ENCODE measurements at places on chromosomes 1 and 21. TPM values are rescaled to one million over a fixed set of nuclear protein-coding genes. Genes with fewer than 3 reads are reported as not detected.

DNA sequence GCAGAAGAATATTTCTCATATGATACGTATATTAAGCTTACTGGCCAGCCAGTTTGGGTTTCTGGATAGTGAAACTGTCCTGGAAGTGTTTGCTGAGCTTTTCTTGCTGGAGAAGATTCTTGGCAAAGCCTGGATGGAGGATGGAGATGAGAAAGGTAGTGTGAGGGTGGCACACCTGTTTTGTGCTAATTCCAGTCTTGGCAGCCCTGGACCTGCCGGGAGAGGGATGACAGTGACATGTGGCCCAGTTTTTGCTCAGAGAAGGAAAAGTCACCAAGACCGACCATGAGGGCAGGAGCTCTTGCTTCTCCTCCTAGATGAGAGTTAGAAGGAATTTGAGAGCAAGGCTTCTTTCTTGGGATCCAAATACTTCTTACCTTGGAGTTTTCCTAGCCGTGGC, 34.1 kb downstream of the DOP1B start:
- DNase-seq: no peak

DNA sequence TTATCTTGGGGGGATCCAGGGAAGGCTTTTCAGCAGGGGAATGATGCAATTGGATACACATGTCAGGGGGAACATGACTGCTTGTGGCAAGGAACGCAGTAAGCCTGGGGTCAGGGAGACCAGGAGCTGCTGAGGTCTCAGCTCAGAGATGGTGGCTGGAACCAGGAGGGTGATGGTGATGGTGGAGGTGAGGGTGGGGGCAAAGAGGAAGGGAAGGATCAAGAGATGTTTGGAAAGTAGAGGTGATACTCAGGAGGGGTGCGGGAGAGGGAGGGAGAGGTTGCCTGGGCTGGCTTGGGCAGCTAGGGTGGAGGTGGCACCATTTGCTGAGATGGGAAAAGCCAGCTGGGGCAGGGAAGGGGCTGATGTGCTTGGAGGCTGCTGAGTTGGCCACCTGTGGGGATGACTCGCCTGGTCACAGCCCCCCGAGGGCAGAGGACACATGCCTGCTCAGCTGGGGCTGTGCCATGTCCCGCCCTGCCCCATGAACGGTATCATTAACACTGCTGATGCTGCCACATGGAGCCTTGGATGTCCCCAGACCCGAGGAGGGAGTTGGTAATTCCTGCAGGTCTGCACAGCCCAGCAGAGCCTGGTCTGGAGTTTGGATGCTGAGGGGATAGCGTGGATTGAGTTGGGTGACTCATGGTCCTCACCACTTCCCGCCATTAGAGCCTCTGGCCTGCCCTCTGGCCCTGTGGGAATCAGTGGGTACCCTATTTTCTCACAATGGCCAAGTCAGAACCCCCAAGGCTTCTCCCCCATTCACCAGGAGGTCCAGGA, 6.3 kb upstream of the PADI1 start:
- DNase-seq: no peak

DNA sequence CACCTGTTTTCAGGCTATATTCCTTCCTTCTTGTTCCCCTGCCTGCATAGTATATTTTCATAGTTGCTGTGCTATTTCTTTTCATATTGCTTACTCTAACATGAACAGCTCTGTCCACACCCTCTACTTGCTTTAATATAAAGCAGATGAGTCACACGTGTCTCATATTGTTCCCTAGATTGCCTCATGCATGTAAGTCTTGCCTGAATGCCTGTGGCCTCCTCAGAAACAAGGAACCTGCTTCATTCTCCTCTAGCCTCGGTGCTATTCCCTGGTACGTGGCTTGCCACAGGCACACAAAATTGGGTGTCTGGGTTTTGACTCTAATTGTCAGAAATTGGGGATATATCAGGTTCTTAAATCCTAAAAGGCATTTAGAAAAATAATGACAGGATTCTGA, 16.5 kb upstream of the PKP1 start:
- peak; percentile 60 for DNase-seq

DNA sequence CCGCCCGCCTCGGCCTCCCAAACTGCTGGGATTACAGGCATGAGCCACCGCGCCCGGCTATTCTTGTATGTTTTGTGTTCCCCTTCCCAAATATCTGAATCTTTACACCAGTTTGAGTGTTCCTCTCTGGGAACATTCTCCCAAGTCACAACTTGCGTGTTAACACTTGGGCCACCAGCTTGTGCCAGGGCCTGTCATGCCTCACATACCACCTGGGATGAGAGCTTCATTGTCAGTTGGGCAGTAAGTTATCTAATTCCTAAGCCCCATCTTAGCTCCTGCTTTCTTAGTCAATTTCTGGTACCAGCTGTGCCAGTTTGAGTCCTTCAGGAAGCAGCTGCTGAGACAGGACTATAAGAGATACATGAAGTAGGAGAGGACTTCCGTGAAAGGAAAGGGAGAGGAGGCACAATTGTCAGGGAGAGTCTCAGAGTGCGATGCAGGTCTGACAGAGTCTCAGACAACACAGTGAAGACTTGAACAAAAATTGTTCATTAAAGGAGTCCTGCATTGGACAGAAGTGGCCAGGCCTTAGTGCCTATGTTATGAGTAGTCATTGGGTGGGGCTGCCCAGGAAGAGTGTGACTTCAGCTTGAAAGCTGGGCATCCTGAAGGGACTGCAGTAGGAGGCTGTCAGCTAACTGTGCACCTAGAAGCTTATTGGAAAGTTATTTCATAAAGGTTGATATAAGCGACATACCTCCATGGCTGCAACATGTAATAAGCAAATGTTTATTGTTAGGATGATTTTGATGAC, 17.3 kb downstream of the ZFYVE9 start:
- DNase-seq: no peak

DNA sequence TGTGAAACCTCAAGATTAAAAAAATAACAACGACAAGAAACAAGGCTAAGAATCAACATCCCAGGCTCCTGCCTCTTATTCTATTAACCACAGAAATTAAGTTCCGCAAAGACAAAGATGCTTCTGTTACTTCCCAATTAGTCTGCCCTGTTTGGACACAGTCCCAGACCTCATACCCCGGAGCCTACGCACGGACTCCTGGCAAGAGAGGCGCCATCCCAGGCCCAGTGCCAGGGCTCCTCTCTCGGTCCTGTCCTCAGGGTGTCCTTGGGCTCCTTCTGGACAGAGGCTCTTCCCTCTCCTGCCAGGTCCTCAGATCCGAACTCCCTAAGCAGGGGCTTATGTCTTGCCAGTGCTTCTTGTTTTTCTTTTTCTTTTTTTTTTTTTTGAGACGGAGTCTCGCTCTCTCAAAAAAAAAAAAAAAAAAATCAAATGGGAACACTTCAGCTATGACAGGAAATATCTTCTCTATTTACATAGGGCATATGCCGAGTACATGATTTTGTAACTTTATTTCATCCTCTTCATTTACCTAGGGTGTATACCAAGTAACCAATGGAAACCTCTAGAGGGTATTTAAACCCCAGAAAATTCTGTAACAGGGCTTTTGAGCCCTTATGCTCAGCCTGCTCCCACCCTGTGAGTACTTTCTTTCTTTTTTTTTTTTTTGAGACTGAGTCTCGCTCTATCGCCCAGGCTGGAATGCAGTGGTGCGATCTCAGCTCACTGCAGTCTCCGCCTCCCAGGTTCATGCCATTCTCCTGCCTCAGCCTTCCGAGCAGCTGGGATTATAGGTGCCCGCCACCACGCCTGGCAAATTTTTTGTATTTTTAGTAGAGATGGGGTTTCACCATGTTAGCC, 11.7 kb upstream of the ENO1 start:
- peak; percentile 82 for DNase-seq

DNA sequence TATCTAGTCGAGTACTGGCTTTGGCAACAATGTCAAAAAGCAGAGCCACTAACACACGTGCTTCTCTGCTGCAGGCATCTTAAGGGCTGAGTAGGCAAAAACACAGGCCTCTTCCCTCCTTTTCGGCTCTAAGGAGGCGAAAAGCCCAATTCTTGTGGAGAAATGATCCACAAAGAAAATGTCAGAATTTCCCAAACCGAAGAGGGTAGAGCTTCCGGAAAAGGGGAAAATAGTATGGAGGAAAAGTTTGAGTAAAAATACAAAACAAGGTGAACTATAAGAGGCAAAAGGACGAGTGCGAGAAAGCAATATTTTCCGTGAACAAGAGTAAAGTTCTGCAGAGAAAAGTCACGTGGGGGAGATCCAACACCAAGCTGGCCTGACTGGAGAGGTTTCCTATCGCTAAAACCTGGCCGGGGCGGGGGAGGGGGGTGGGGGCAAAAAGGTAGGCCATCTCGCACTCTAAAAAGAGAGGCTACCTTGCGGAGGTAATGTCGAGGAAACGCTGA, 551 bp downstream of the ZRANB2 start:
- DNase-seq: peak; percentile 17

- no peak for DNase-seq
Observed at GRCh38 chr1:222697826-222698225, 14.5 kb downstream of the AIDA start.

GRCh38 chr1:113545210-113545609, 154.9 kb downstream of the MAGI3 start:
- DNase-seq: no peak

Gene HTR1D
- not detected for total RNA-seq

Gene CD1E
- total RNA-seq: not detected

Gene CD101
- 0.12 TPM for total RNA-seq

Gene DFFB
- total RNA-seq: 5.8 TPM
